CD4-positive, alpha-beta T cell treated with Interferon gamma for 1 hour (primary cell): ENCODE measurements at places on chromosomes 1 and 21.

GRCh38 chr21:14519000-14519399, 27.1 kb downstream of the SAMSN1 start:
- no peak for DNase-seq

GRCh38 chr1:154459080-154459479, 42.9 kb upstream of the TDRD10 start:
- DNase-seq, result no peak

GRCh38 chr21:35159881-35160280, 110.8 kb upstream of the RUNX1 start:
- DNase-seq, result no peak

- no peak for DNase-seq
Observed at GRCh38 chr1:34070201-34070836, 94.7 kb downstream of the CSMD2 start.

GRCh38 chr1:172383536-172383935, 36.9 kb upstream of the C1orf105 start:
- DNase-seq, result no peak

GRCh38 chr1:86155807-86156565, 586 bp downstream of the COL24A1 start:
- no peak for DNase-seq

GRCh38 chr1:78333502-78333901, 157.3 kb upstream of the PTGFR start:
- no peak for DNase-seq

DNA sequence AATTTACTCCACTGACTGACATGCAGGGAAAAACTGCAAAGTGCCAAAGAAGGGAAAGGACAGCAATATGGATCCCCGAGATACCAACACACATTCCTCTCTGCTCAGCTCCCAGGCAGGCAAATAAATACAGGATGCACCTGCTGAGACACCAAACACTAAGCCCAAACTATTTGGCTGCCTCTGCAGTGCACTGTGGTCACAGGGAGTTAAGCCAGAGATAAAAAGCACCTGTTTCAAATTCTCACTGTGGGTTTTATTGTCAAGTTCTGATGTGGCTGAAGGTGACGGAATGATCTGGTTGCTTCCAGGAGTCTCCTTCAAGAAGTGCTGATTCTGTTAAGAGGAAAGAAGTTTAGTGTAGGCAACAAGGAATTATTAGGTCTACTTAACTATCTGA, 17.7 kb downstream of the TEX38 start:
- DNase-seq, result no peak

- DNase-seq, result peak; percentile 76
Observed at GRCh38 chr1:198678301-198678836, 39.5 kb downstream of the PTPRC start.

- no peak for DNase-seq
Observed at GRCh38 chr1:109620401-109620791, 759 bp downstream of the AMPD2 start.

DNA sequence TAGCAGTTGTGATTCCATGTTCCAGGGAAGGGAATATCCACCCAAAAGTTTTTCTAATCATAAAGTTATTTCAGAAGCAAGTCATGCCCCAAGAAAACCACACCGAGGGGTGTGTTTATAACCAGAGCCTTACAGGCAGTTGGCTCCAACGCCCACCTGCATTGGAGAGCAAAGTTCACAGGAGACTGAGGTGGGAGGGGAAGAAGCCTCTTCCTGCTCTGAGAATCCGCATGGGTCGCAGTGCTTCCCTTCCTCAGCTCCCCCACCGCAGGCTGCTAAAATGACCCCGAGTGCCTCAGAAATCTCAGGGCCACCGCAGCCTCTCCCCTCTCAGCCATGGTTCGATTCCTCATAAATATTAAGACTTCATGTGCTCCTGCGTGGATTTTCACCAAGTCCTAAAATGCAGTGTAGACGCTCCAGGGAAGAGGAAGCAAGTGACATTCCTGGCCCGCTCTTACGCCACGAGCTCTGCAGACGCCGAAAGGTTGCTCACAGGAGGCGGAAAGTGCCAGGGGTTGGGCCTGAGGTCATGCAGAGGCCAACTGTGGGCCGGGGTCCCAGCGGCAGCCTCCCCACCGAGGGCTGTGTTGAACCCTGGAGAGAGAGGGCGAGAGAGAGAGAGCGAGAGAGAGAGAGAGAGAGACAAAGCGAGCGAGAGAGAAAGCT, 13.4 kb upstream of the SPSB1 start:
- no peak for DNase-seq

GRCh38 chr1:223203034-223203408, 60.0 kb upstream of the TLR5 start:
- no peak for DNase-seq

GRCh38 chr1:27856561-27857343, 15.6 kb upstream of the THEMIS2 start:
- DNase-seq, result no peak

DNA sequence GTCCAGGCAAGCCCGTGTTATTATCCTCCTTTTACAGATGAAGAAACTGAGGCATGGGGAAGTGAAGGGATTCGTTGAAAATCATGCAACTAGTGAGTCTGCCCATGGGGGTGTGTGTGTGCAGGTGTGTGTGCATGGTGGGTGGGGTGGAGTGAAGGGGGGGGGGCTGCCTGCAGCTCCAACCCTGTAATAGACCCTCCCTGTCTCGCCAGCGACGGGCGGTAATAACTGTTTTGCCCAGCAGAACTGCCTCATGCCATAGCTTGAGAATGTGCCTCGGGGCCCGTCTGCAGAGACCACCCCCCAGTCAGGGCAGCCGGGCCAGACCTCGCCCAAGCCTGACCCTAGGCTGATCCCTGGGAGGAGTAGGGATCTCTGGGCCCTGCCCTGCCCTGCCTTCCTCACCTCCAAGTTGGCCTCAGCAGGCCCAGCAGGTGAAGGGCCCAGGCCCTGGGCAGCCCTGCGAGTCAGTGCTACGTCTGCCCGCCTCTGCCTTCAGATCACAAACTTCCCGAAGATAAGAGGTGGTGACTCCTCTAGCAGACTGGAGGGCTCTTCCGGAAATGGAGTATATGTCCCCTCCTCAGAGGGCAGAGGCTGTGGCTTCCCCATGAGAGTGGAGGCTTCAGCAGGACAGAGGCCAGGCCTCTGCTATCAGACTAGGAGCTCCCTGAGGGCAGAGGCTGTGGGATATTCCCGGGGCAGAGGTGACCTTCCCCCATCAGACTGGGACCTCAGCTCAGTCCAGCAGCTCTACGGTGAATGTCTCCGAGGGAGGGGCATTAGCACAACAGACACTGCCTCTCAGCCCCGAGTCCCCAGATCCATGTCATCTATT, 15.7 kb upstream of the EPHA2 start:
- no peak for DNase-seq

- DNase-seq, result no peak
Observed at GRCh38 chr1:92949937-92950817, 11.1 kb downstream of the DIPK1A start.

GRCh38 chr1:227934476-227935313, 13.0 kb downstream of the WNT9A start:
- peak; percentile 15 for DNase-seq

- no peak for DNase-seq
Observed at GRCh38 chr21:42666925-42667324, 13.5 kb downstream of the PDE9A start.

DNA sequence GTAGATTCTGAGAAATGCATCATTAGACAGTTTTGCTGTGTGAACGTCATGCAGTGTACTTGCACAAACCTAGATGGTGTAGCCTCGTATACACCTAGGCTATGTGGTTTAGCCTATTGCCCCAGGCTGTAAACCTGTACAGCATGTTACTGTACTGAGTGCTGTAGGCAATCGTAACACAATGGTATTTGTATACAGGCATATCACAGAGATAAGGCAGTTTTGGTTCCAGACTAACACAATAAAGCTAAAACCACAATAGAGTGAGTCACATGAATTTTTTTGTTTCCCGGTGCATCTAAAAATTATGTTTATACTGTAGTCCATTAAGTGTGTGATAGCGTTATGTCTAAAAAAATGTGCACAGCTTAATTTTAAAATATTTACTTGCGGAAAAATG, 6.9 kb downstream of the IL10RB start:
- no peak for DNase-seq

- DNase-seq, result no peak
Observed at GRCh38 chr1:186781730-186782129, 47.0 kb upstream of the PLA2G4A start.

GRCh38 chr1:158691907-158692306, 5.4 kb upstream of the SPTA1 start:
- no peak for DNase-seq

GRCh38 chr1:9510130-9510529, 29.1 kb upstream of the SLC25A33 start:
- no peak for DNase-seq

DNA sequence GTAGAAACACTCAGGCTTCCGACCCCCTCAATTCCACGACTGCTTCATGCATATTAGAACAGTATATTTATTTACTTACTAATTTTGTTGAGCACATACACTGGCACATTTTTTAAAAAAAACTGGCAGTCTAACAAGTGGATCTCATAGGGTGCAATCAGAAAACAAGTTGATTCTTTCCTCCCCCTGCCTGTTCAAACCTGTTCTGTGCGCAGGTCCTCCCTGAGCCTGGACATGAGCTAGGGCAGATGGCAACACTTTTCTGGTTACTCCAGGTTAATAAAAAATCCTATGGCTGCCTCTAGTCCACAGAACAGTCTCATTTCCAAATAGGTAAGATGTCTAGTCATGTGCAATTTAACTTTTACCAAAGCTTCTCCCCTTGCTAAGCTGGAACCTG, 18.6 kb downstream of the HSD11B1 start:
- no peak for DNase-seq

- DNase-seq, result no peak
Observed at GRCh38 chr1:10495475-10495817, 20.7 kb downstream of the PEX14 start.

GRCh38 chr1:214514032-214514818, 37.2 kb downstream of the PTPN14 start:
- no peak for DNase-seq

- no peak for DNase-seq
Observed at GRCh38 chr1:195472291-195472690, 1135.9 kb downstream of the KCNT2 start.

DNA sequence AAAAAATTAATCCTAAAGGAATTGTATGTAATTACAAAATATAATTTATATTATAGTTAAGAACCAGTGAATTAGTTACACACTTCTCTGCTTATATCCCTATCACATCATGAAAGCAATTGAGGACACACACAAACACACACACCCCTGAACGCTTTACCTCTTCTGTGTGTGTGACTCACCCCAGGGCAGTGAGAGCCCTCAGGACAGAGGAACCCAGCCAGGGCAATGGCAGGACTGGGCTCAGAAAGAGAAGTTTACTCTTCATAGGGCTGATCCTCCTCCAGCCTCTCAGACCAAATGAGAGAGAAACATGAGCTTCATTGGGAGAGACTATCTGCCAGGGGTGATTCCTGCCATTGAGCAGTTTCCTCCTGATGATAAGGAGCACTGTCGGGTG, 38.1 kb downstream of the SLC44A3 start:
- DNase-seq, result no peak

DNA sequence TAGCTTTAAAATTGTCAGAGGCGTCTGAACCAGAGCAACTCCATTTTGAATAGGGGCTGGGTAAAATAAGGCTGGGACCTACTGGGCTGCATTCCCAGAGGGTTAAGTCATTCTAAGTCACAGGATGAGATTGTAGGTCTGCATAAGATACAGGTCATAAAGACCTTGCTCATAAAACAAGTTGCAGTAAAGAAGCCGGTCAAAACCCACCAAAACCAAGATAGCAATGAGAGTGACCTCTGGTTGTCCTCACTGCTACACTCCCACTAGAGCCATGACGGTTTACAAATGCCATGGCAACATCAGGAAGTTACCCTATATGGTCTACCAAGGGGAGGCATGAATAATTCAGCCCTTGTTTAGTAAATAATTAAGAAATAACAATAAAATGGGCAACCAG, 143.6 kb downstream of the GABPA start:
- no peak for DNase-seq

DNA sequence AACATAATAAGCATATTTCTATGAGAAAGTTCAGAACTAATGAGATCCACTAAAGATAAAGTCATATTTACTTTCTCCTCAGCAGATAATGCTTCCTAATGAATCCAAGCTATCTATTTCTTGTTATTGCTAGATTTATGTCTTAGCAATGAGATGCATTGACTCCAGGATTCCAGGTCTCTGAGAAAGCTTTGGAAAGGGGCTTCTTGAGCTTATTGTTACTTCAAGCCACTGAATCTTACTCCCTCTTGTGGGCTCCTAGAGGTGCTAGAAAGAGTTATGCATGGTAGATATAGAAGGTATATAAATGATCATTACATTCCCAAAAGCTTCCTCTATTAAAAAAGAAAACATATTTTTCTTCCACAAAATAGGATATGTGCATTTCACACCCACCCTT, 246.4 kb upstream of the ADAMTS5 start:
- DNase-seq, result no peak

DNA sequence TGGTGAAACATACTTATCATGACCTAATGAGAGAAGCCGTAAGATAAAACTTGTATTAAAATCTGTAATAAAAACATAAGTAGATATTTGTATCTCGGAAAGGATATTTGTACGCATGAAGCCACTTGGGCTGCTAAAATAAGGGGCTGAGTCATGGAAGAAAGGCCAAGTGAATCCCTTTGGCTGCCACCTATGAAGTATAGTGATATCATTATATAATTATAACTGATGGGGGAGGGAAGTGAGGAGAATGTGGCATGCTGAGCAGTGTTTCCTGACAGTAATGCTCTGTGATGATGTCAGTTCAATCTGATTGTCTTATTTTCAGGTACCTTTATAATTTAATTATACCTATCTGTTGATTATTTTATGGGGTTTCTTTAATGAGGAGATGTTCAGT, 13.6 kb downstream of the RWDD3 start:
- DNase-seq, result no peak

DNA sequence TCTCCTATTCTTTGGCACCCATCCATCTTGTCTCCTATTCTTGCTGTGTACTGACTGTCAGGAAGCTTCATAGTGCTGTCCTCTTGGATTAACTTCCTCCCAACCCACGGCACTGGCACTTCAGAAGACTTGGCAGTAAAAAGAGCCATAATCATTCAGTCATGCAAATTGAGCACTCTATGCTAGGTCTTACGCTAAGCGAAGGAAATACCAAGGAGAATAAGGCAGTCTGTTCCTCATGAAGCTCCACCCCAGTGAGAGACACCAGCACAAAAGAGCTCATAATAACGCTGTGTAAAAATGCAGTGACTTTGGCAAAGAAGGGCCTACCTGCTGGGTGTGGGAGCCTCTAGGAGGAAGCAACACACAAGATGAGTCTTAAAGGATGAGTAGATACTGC, 67.1 kb downstream of the GFI1 start:
- no peak for DNase-seq

- DNase-seq, result peak; percentile 31
Observed at GRCh38 chr1:150789396-150789795, 18.7 kb downstream of the CTSK start.
